ENCODE measurements at places on chromosomes 2 and 18.

GRCh38 chr2:54030396-54030741, 59.6 kb upstream of the PSME4 start:
- no peak for DNase-seq

GRCh38 chr2:70892750-70893149, 43.0 kb upstream of the ATP6V1B1 start:
- no peak for DNase-seq

- DNase-seq = peak; percentile 12
Observed at GRCh38 chr2:158460632-158461297, 4.0 kb downstream of the PKP4 start.

DNA sequence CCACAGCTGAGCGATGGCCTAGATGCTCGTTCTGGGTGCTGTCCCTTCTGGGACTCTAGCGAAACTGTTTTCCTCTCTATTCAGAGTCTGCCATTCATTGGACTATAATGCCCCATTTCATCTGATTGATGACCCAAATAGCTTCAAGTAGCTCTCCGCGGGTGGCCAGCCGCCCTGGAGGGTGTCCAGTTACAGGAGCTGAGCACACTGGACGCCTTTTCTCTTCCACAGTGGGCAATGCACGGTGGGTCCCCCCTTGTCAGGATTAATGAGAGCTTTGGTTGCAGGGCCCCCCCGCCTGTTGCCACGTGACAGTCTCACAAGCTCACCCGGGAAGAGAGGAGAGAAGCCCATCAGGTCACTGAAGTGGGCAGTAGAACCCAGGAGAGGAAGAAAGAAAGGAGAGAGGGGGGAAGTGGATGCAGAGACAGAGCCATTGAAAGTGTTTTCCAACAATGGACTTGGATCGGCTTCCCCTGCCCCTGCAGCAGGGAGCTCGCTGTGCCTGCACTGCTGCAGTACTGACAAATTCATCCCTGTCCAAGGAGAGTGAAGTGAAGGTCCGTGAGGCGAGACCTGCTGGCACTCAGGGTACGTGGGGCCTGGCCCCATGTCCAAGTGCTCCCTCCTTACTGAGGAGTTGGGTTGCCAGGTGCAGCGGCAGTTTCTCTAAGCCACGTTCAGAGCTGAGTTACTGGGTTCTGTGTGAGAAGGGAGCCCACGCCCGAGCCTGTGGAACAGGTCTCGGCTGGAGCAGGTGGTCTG, 44.8 kb downstream of the DIPK1C start:
- DNase-seq = no peak

GRCh38 chr18:13726972-13727331, 479 bp downstream of the RNMT start:
- peak; percentile 36 for DNase-seq

- DNase-seq = no peak
Observed at GRCh38 chr2:20738772-20739171, 71.8 kb downstream of the GDF7 start.

DNA sequence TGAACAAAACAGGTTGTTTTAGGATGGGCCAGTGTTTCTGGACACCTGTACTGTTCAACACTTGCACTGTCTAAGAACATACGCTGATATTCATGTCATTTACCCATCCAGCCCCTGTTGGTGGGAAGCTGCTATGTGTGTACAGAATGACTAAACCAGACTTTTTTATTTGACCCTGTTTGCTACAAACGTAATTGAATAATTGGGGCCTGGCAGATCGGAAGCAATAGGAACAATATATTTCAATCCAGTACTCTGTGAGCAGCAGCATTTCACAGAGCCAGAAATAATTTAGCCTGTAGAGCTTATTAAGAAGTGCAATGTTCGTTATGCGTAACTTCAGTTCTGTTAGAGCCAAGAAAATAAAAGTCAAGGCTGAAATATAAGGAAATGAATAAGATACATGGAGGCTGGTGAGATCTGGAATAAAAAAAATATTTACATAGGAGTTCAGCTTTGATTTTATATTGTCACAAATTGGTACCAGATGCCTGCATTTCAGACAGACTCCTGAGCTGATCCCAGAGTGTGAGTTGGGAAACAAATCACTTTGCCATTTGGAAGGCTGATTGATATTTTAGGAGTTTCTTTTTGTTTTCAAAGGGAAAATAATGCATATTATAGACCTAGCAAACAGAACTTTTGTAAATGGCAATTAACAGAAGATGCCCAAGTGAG, 19.7 kb downstream of the CABLES1 start:
- DNase-seq = no peak

DNA sequence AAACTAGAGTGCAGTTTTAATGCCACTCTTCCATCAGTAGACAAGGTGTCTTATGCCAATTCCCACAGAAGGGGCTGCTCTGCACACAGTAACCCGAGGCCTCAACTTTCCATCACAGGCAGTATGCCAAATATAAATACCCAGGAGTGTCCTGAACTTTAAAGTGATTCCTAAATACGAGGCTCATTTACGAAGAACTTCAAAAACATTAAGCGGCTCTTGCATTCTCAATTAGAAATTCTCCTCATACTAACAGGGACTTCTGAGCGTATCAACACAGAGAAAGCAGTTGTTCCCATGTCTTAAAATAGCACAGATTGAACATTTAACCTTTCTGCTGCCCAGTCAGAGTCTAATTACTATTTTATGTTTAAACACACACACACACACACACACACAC, 638.6 kb downstream of the ERBB4 start:
- DNase-seq = no peak

- DNase-seq = no peak
Observed at GRCh38 chr2:121427187-121427689, 103.4 kb upstream of the RNU4ATAC start.

- DNase-seq = no peak
Observed at GRCh38 chr2:160458718-160459453, 34.7 kb downstream of the RBMS1 start.

DNA sequence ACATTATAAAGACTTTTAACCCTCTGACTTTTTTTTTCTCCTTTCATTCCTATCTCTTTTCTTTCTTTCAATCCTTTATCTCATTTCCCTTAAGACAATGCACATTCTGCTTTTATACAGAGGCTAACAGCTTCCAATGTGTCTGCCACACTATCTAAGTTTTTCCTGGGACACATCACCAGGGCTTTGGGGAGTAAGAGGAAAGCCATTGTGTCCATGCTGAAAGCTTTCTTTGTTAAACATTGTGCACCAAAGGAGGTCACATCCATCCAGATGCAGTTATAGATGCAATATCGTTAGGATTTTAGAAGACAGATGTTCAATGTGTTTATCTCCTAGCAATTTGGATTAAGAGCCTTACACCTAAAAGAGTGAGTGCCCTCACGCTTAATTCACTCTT, 534.1 kb downstream of the CNTNAP5 start:
- no peak for DNase-seq

GRCh38 chr2:5433855-5434254, 258.3 kb upstream of the SOX11 start:
- DNase-seq = no peak

GRCh38 chr2:114170070-114170469, 272.4 kb upstream of the DPP10 start:
- DNase-seq = no peak

- DNase-seq = no peak
Observed at GRCh38 chr2:53793821-53794220, 7.0 kb downstream of the ERLEC1 start.

GRCh38 chr2:158729451-158729850, 65.7 kb upstream of the DAPL1 start:
- no peak for DNase-seq

DNA sequence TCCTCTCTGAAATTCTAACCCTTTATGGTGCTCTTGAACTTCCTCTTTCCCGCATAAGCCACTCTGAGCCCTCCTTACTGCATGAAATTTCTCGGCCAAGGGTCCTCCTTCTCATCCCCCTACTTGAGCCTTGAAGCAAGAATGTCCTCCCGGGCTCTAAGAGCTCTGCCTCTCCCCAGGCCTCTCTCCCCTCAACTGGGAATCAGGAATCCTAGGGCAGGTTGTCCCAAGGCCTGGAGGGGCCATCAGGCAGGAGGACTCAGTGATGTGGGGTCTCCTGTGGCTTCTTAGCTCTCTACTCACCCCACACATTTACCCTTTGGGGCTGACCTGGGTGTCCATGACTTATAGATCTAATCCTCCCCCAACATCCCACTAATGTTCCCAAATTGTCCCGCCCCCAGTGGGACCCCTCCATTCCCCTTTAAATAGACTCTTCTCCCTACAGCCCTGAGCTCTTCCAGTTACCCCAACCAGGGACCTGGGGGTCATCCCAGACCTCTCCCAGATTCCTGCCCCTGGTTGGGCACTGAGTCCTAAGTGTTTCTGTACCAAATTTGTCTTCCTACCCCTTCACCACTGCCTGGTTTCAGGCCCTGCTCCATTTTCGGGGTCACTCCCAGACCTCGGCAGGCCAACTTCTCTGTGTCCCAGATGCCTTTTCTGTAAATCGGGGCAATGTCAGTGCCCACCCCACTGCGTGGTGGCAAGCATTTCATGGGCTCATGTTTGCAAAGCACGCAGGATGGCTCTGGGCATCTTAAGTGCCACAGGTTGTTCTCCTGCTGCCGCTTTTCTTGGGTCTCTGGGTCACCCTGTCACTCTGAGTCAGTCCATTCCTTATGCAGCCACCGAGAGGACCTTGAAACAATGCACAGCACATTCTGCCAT, 171.2 kb downstream of the ASB1 start:
- no peak for DNase-seq

- peak; percentile 93 for DNase-seq
Observed at GRCh38 chr2:63698786-63699548, 110.2 kb downstream of the MDH1 start.

DNA sequence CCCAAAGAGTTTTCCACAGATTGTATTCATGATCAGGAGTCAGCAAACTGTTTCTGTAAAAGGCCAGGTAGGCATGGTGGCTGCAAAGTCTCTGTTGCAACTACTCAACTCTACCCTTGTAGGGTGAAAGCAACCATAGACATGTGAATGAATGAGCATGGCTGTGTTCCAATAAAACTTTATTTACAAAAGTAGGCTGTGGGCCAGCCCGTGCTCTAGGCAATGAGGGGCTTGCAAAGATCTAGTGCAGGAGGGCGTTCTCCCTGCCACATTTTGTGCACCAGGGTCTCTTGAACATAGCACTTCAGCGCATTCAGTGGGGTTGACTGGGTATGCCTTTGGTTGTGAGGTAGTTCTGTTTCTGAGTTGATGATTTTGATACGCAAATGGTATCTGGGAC, 85.8 kb downstream of the ST6GAL2 start:
- DNase-seq = no peak

DNA sequence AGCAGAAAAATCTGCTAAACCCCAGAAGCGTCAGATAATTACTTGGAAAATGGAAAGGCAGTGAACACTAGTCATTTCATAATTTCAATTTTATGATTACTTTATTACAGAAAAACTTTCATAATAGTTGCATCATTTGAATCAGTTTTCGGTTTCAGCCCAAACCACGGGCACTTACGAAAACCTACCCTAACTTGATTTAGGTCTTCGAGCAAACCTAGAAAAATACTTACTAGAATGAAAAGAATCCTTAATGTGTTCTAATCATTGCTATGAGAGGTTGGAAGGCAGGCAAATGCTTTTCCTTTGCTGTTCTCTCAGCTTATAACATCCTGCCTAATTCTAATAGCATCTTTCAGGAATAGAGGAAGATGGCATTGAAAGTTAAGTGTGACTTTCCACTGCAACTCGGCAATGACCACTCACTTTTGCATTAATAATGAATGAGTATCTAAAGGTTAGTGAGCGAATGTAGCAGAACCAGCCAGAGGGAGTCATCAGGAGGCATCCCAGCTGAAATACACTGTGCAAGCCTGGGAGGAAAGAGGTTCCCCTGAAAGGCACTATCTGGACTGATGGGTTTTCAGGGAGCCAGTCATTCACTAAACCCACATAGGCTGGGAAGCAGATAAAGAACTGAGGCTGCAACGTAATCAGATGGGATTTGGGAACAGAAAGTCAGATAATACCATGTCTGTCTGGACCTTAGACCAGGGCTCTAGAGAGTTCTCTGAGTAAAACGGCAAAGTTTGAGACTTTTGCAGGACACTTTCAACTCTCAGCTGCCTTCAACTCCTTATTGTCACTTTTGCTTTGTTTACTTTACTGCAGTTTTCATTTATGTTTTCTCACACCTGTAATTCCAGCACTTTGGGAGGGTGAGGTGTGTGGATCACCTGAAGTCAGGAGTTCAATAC, 520.8 kb downstream of the RNF144A start:
- no peak for DNase-seq

GRCh38 chr18:57175532-57175931, 28.6 kb downstream of the BOD1L2 start:
- DNase-seq = peak; percentile 4

DNA sequence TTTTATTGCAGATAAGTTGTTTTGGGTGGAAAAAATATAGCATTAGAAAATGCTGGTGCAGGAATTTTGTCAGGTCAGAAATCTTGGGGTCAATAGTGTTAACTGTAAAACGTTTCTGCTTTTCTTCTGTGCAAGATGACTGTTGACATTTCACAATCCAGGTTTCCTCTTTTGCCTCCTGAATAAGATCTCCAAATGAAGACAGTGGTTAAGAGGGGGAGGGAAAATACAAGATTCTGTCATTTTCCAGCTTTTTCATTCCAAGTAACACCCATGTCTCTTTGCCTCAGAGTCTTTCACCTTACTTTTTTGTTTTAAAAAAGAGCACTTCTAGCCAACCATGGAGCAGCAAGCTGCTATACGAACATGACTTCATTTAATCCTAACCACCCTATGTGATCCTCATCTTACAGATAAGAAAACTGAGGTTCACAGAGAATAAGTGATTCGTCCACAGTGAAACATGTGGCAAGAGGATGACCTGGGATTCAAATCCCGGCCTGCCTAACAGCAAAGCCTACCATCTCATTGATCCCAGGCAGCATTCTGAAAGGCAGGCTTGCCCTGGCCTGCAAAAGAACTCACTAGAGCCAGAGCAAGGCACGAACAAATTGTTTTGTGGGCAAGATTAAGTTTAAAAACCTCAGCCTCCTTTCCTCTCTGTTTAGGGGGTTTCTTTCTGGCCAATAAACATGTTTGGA, 3.0 kb downstream of the PLEK start:
- no peak for DNase-seq

DNA sequence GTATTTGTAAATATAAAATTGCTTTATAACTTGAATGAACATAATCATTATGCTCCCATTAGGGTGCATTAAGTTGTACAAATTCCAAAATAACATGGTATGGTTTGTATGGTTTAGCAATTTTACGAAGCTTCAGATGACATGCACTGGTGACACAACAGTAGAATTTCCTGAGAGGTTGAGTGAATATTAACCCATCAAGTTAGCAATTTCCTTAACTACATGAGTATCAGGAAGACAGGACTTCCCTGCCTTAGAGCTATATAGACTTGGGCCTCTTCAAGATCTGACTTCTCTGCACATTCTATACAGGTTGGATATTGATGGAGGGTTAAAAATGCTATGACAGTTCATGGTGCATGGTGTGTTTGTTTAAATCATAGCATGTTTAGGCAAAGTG, 60.2 kb downstream of the ZC3H6 start:
- DNase-seq = no peak
